HFFc6 (cell line): ENCODE measurements at places on chromosomes 12 and 14. TPM values are rescaled to one million over a fixed set of nuclear protein-coding genes. Genes with fewer than 3 reads are reported as not detected.
A peak's percentile ranks its signal among the peaks of the same experiment; 100 is the strongest.

- no peak for DNase-seq
These were observed 127.0 kb downstream of the SCAF11 start for GRCh38 chr12:45863332-45863731.

The RAD51AP1 gene
- total RNA-seq: 11.2 to 19.5 TPM (median 18.6 TPM) in 3 replicates

The TRIM9 gene
- total RNA-seq: 0.03 TPM in 1 of 3 replicates, not detected in the others

- DNase-seq: peak; percentile 78
These were observed 238.9 kb downstream of the CHST11 start for GRCh38 chr12:104695453-104696148.

The LRTM2 gene
- not detected in 2 replicates for total RNA-seq
